Fibroblast of skin of left biceps (primary cell): ENCODE measurements at places on chromosomes 3 and 15.

DNA sequence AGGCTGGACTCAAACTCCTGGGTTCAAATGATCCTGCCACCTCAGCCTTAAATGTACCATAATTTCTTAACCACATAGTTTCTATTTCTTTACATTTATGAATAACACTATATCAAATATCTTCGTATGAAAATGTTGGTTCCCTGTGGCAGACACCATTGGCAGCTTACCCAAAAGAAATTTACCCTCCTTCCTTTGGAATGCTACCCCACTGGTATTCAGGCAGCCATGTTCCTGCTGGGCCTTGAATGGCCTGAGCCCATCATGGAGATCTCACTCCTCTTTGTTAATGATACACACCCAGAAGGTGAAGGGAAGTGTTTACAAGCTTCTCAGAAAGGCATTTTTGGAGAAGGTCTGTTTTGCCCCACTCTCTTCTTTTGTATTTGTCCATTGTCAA, 94.3 kb upstream of the RNF7 start:
- no peak for DNase-seq

GRCh38 chr3:80655216-80655615, 887.4 kb upstream of the ROBO1 start:
- no peak for DNase-seq

- no peak for DNase-seq
These were observed 38.3 kb upstream of the INO80 start for GRCh38 chr15:41154412-41154811.

DNA sequence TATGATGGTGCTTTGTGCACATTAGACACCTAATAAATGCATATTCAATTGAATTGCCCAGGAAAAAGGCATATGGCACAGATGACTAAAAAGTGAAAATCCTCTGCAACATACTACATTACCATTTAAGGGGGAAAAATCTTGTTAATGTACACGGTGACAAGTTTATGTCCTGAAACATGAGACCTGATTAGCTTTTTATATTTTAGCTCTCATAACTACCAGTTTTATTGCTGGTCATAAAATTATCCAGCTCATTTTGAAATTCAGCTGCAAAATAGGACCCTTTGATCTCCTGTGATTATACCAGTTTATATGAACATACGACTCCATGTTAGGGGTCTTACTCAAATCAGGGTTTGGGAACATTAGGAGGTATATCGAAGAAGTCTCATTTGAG, 684.6 kb upstream of the CCDC54 start:
- no peak for DNase-seq

DNA sequence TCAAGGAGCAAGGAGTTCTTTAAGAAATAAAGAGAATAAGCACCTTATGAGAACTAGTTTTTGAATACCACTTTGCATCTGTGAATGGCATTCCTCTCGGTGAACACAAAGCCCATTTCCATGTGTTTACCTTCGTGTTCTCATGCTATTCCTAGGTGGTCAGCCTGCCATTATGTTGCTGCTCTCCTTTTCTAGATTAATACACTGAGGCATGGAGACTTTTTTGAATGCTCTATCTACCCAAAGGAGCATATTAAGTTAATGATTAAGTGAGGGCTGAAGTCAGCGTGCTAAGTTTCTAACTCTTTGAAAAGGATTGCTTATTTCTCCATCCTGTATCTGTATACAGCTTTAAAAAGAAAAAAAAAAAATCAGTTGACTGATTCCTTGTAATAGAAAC, 394.5 kb downstream of the MECOM start:
- DNase-seq = no peak

DNA sequence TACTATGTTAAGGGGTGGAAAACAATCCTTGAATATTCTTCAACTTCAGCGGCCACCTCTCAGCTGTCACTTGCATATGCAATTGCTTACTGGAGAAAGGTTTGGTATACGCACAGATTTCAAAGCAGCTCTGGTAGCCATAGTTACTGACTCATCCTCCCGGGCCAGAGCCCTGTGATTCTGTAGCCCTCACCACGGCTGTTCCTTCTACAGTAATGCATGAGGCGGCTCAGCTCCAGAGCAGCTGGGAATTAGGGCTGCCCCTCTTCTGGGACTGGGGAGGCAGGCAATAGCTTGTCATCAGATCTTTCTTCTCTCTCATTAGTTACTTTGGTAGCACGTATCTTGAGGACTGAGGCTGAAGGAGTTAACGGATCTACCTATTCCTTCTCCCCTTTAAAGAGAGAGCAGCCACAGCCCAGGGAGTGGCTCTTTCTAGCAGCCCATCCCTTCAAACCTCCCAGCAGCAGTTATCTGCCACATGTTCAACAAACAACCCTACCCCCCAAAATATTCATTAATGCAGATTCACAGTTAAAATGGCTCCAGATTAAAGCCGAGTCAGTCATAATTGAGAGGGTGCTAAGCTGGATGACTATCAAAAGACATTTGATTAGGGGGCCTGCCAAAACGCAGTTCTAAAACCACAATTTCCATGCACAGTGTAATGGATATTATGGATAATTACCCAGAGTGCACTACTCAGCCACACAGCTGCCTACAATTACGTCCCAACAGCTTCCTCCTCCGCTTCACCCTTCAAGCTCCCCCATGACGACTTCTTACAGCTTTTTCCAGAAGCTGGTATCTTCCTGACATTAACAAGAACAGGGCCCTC, 54.7 kb downstream of the ETV5 start:
- DNase-seq = peak; percentile 29

- DNase-seq = no peak
These were observed 95.9 kb downstream of the FLNB start for GRCh38 chr3:58104151-58104550.

GRCh38 chr3:191342006-191342405, 11.7 kb upstream of the UTS2B start:
- DNase-seq = no peak
